ENCODE measurements at places on chromosomes 7 and 10.

GRCh38 chr10:18760836-18761235, 101.6 kb downstream of the ARL5B start:
- DNase-seq = no peak

- no peak for DNase-seq
Measured at GRCh38 chr10:76074659-76075058, 643.2 kb downstream of the LRMDA start.

GRCh38 chr10:131812736-131813604, 87.8 kb upstream of the PPP2R2D start:
- DNase-seq = no peak

DNA sequence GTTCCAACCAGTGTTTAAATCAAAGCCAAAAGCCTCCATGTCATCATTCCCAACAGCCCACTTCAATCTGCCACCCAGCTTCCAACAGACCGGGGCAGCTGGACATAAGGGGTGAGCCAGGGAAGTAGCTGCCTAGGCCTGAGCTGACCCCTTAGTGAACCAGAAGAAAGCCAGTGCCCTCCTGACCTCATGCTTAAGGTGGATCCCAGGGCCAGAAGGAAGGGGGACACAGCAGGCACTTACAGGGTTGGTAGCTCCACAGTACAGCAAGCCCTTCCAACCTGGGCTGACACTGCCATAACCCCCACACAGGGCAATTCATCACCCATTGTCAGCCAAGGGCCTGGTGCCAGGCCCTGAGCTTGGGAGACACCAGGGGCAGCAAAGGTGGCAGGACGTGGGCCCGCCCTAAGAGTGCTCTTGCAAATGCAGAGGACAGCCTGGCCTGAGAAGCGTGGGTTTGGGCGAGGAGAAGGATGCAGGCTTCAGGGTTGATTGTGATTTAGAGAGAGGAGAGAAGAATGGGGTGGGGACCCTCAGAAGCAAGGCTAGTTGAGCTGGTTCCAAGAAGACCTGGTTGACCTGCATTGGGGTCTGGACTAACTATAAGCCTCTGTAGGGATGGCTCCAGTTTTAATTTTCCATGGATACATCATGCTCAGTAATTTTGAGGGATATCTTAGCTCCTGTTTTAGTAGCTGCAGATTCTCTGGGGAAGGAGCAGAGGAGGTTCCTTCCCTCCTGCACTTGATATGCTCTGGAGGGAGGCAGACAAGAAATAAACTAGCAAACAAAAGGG, 3.1 kb upstream of the CYP26A1 start:
- DNase-seq = no peak

DNA sequence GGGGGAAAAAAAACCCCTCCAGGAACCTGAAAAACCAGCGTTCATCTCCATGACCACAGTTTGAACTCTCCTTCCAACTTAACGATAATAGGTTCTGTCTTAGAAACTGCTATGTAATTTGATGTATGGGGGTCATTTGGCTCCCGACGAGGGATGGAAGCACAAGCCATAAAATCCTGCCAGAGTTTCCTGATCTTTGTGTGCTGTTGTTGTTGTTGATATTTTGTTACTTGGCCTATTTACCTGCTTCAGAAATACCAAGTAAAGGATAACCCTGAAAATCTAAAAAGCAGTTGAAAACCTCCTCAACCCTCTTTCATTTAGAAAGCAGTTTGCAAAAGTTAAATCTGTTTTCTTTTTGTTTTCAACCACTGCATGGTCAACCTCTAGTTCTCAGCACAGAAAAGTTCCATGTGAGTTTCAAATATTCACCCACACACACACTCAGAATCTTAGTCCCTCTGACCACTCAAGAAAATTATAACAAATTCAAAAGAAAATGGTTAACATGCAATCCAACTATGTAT, 9.3 kb upstream of the HOXA2 start:
- DNase-seq = no peak

GRCh38 chr7:751826-752225, 24.7 kb upstream of the PRKAR1B start:
- no peak for DNase-seq

DNA sequence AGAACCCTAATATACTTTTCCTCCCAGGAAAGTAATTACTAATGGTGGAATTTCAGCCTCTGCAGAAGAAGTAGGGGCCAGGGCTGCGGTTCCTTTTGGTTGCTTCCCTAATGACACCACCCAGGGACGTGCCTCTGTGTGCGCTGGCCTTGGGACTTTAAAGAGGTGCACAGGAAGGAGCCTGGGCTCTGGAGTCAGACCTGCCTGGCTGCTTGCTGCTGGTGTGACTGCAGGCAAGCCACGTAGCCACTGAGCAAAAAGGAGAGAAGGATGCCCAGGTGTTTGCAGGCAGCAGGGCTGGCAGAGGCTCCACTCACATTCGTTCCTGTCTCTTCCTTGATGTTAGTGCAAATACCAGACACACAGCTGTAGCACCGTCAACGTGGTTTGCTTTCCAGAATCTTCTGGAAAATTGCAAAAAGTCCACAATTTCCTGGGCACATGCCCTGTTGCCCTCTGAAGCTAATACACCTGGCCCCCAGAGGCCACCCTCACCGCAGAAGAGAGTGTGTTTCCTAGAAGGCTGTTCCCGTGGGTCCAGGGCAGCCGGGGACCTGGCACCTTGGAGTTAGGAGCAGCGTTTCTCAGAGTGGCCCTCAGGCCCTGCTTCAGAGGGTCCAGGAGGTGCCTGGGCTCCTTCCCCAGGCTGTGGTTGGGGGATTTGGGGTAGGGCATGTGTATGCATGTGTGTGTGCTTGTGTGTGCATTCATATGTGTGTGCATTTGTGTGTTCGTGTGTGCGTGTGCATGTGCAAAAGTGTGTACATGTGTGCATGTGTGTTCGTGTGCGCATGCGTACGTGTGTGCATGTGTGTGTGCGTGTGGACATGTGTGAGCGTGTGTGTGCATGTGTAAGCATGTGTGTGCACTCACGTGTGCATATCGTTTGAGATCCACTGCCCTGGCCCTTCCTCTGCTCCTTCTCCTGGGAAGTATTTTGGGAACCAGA, 12.8 kb upstream of the PRKAG2 start:
- no peak for DNase-seq

DNA sequence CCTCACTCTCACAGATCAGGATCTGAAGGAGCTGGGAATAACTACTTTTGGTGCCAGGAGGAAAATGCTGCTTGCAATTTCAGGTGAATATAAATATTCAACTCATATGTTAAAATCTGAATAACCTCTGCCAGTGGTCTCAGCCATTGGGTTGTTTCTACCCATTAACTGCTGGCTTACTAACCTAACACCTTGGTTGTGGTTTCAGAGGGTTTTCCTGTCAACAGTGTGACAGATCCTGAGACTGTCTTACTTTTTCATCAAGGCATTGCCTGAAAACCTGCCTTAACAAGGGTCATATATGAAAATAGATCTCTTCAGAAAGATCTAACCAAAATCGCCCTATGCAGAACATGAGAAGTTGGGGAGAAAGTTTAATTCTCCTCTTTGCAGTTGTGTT, 307.7 kb downstream of the BICC1 start:
- peak; percentile 26 for DNase-seq

- no peak for DNase-seq
Measured at GRCh38 chr7:27922907-27923641, 183.1 kb downstream of the TAX1BP1 start.

DNA sequence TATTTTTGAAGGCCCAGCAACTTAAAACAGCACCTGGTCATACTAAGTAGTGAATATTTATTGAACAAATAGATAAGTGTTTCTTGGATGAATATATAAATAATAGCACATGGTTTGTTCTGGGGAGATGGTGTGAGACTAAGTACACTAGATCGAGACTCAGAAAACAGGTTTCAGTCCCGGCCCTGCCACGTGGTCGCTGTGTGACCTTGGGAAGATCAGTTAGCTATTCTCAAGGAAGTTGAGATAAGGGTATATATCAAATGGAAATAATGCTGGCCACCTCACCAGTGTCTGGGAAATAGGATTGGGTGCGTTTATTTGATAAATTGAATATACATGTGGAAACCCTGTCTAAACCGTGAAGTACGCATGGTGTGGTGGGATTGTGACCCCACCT, 354.6 kb downstream of the SDK1 start:
- no peak for DNase-seq

- no peak for DNase-seq
Measured at GRCh38 chr7:21175714-21176113, 252.2 kb upstream of the SP4 start.

- peak; percentile 61 for DNase-seq
Measured at GRCh38 chr7:101743241-101743994, 74.0 kb upstream of the CUX1 start.

DNA sequence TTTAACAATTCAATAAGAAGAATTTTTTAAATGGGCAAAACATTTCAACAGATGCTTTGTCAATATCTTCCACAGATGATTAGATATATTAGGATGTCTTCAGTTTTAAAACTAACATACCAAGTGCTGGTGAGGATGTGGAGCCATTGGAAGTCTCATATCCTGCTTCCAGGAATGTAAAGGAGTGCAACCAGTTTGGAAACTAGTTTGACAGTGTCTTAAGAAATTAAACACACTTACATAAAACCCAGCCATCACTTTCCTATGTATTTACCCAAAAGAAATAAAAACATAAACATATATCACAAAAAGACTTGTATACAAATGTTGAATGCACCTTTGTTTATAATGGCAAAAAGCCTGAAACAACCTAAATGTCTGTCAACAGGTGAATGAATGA, 13.3 kb upstream of the AGK start:
- no peak for DNase-seq

DNA sequence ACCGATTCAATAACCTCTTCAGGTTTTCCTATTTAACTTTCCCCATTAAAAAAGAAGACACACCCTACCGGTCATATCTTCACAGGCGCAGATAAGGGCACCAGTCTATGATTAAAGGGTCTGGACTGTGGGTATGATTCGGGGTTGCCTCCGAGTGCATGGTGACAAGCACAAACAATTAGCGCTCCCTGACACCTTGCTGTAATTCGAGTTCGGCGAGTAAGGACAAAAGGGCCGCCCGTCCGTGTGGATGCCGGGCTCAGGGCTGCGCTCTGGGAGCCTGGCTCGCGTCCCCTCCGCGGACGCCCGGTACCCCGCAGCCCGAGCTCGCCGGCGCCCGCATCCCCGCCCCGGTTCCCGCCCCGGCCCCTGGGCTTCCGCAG, 111.9 kb upstream of the RHEB start:
- DNase-seq = peak; percentile 41

All from activated CD4-positive, alpha-beta T cell treated with anti-CD3 and anti-CD28 coated beads, Interleukin-10, Interleukin-2, amounts not matched to agents 100 ng/mL and 50 ng/mL, durations not matched to agents 16 hours and 8 hours (primary cell).